Uterus (tissue), 4 donors: ENCODE measurements at places on chromosomes 7 and 10. TPM values are rescaled to one million over a fixed set of nuclear protein-coding genes. Genes with fewer than 3 reads are reported as not detected.

Gene CNTNAP2
- 16.0 TPM for total RNA-seq

Gene FHIP2A
- total RNA-seq = 61.5 TPM

- peak overlapping the region; percentile 82 for H3K27ac ChIP-seq
- peak; percentile 67 for DNase-seq
- H3K36me3 ChIP-seq = no peaks in the 10 kb centered on the region
- no peak overlapping the region for H3K4me3 ChIP-seq
- no peaks in the 10 kb centered on the region for H3K4me1 ChIP-seq
- H3K27me3 ChIP-seq = no peaks in the 10 kb centered on the region
Measured at GRCh38 chr10:71727738-71728737, 8.5 kb upstream of the C10orf105 start.

DNA sequence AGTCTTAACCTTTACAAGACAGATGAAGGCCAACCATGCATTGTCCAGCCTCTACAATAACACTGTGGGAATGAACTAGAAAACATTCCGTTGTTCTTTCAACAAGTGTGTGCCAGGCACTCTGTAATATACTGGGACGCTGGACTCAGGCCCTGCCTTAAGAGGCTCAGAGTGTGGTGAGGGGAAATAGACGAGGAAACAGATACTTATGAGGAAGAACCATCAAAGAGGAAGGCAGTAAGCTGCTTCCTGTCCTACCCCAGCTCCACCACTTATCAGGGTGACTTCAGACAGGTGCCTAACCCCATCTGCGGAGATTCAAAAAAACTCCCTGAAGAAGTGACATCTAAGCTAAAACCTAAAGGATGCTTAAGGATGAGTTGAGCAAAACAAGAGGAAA, 8.9 kb upstream of the TRIM8 start:
- H3K27ac ChIP-seq = no peak overlapping the region
- H3K4me1 ChIP-seq = peaks cover 6% of the 10 kb centered on the region
- H3K27me3 ChIP-seq = no peaks in the 10 kb centered on the region
- DNase-seq = no peak

DNA sequence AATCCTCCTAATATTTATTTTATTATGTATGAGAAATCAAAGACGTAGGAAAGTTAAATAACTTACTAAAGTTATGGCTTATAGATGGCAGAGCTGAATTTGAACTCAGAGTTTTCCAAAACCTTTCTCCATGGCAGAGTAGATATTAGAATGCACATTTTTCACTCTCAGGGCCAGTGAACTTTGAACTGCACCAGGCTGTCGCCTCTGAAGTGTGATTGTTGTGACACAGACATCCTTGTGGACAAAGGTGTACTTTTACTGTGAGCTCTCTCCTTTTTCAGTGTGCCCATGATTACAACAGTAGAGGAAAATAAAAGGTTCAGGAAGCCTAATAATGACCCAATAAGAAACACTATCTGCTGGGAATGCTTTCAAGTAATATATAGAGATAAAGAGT, 29.1 kb downstream of the TES start:
- H3K4me3 ChIP-seq = no peak overlapping the region
- peak overlapping the region; percentile 84 for H3K27ac ChIP-seq
- H3K4me1 ChIP-seq = no peaks in the 10 kb centered on the region
